Activated CD8-positive, alpha-beta memory T cell treated with anti-CD3 and anti-CD28 coated beads for 4 hours (primary cell): ENCODE measurements at places on chromosomes 12 and 14.

DNA sequence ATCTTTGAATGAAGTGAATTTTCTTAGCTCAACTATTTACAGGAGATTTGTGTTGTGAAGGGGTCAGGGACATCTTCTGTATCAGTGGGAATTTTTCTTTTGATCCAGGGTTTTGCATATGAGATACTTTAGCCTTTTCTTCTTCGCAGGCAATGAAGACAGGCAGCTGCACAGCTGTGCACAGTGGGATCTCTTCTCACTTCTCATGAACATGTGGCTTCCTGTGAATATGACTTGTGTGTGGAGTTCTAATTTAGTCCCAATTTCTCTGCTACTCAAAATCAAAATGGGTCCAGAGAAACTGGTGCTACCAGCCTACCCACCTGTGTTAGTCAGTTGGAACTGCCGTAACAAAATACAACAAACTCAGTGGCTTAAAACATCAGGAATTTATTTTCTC, 37.8 kb downstream of the ARF6 start:
- no peak for DNase-seq

DNA sequence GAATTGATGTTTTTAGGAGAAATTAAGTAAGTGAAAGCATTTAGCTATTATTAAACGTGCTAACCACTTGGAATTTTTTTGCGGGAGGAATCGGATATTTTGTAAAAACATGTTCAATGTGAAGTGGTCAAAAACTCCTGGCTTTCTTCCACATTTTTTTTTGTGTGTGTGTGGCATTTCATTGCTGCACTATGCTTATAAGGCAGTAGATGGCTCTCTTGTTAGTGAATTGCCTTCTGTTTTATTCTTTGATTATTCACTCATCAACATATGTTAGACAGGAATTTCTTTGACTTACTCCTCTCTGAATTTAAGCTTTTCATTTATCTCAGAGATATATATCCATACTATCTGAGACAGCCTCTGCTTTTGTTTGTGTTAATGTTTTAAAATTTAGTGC, 71.3 kb downstream of the DERA start:
- no peak for DNase-seq

DNA sequence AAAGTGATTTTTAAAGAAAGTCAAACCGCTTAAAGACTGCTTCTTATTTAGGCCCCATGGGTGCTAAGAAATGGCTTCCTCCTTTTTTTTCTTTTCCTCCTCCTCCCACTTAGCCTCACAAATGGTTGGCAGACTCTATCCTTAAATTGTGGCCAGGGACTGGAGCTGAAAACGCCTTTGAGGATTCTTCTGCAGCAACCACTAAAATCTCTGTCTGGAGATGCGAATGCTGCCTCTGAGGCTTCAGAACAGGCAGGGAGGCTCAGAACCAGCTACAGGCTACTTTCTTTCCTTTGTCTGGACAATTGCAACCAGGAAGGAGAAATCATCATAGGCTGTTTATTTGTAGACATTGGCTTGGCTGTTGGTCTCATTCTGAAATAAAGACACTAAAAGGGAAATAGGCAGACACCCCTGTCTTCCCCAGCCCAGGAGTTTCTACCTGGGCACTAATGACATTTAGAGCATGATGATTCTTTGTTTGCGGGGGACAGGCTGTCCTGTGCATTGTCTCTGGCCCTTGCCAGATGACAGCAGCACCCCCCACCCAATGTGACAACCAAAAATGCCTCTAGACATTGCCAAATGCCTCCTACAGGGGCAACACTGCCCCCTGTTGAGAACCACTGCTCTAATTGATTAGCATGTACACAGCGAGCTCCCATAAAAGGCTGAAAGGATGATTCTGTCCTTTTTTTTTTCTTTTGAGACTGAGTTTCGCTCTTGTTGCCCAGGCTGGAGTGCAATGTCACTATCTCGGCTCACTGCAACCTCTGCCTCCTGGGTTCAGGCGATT, 50.3 kb downstream of the MAP1LC3B2 start:
- no peak for DNase-seq

- no peak for DNase-seq
Measured at GRCh38 chr12:48265777-48266176, 62.7 kb upstream of the OR10AD1 start.

DNA sequence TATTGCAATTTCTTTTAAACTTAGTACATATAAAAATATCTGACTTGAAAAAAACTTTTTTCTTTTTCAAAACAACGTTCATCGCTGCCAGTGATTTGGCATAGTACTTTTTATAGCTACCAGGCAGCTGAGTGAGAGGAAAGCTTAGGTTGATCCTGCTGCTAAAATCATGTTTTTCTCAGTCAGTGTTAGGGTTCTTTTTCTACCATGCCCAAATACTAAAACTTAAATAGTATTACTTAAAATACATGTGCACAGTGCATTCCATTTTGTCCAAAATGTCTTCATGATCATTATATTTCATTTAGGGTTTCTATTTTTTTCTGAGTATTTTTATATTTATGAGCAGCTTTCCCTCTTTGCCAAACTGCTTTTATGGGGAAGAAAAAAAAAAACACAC, 123.8 kb downstream of the PDZRN4 start:
- DNase-seq, result no peak

- no peak for DNase-seq
Measured at GRCh38 chr12:66144791-66145754, 14.5 kb upstream of the LLPH start.
